Large intestine (tissue), 12 donors: ENCODE measurements at places on chromosomes 6 and 20.

GRCh38 chr6:56692523-56693245, 50.0 kb upstream of the DST start:
- no peak for DNase-seq

DNA sequence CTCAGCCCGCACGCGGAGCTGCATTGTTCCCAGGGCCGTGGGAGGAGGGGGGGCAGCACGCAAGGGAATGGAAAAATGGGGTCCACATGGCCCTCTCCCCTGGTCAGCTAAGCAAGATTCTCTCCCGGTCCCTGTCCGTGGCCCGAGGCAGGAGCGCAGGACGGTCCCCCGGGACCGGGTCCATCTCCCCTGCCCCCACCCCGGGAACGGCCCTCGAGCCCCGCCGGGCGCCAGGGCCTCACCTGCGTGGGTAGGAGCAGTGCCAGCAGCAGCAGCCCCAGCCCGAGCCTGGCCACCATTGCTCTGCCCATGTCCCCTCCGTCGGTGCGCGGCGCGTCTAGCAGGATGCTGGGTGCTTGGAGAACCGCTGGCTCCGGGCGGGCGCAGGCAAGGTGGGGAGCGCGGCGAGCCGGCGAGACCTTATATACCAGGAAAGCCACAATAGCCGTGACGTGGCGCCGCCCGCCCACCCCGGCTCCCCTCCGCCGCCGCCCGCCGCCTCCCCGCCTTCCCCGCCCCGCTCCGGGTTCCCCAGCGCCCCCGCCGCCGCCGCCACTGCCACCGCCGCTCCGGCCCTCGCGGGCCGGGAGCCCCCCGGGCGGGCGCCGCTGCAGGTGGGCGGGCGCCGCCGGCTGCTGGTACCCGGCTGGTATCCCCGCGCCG, at the start of gene CD24:
CD24 (minus strand) TSS at position 394 of the 663 bp plus-strand sequence; CDS start at position 311, 83 bp downstream.
- peak; percentile 66 for DNase-seq

- no peak for DNase-seq
Measured at GRCh38 chr6:16539086-16539931, 222.0 kb downstream of the ATXN1 start.

DNA sequence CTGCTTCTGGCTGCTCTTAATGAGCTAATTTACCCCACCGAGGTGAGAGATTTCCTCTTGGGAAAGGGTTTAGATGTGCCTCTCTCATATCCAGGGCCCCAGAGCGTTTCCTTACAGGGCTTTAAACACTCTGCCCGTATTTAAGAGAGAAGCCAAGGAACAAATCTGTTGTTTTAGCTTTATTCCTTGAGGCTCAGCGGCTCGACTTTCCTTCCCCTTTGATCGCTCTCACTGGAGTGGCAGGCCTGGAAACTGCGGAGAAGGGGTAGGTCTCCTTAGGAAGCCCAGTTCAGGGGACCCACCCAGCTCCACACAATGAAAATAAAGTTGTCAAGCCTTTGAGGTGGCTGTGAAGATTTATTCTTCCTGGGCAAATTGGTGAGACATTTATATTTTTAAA, 132.0 kb upstream of the JAG1 start:
- DNase-seq, result no peak

DNA sequence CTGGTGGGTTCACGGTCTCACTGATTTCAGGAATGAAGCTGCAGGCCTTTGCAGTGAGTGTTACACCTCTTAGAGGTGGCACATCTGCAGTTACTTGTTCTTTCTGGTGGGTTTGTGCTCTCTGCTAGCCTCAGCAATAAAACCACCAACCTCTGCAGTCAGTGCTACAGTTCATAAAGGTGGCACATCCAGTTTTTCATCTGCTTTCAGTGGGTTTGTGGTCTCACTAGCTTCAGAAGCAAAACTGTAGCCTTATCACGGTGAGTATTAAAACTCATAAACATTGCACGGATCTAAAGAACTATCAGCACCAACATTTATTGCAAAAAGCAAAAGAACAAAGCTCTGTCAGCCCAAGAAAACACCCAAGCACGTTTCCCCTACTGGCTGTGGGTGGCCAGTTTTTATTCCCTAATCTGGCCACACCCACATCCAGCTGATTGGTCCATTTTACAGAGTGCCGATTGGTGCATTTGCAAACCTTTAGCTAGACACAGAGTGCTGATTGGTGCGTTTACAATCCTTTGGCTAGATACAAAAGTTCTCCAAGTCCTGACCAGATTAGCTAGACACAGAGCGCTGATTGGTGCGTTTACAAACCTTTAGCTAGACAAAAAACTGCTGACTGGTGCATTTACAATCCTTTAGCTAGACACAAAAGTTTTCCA, 3.4 kb upstream of the TMEM14C start:
- DNase-seq, result no peak

- DNase-seq, result peak; percentile 50
Measured at GRCh38 chr20:41300886-41301285, 16.6 kb downstream of the ZHX3 start.

DNA sequence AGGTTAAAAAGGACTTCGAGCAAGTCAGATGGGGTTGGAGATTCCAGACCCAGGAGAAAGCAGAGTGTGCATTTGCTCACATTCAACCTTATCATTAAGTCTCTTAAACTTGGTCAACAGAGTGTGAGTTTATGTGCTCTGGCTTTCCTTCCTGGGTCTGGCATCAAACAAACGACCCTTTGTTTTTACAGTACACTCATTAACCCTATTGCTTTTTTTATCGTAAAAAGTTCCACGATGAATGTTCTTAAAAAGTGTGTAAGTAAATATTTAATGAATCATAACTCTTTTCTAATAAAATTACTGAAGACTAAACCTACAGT, 2.5 kb downstream of the FYN start:
- DNase-seq, result no peak

- DNase-seq, result no peak
Measured at GRCh38 chr20:59994697-59995122, 36.5 kb downstream of the CDH26 start.

DNA sequence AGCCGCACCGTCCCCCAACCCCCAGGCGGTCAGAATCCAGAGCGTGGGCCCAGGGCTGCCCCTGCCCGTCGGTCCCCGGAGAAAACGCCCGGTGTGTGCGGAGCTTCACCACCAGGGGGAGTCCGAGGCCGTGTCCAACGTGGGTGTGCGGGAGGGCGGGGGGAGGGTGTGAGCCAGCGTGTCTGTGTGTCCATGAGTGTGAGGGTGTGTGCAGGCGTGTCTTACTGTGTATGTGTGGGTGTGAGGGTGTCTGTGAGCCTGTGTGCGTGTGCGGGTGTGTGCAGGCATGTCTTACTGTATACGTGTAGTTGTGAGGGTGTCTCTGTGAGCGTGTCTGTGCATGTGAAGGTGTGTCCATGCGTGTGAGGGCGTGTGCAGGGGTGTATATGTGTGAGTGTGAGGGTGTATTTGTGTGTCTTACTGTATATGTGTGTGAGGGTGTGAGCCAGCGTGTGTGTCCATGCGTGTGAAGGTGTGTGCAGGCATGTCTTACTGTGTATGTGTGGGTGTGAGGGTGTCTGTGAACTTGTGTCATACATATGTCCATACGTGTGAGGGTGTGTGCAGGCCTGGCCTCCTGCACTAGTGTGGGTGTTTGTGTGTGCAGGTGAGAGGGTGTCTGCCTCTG, 24.6 kb upstream of the GATA5 start:
- no peak for DNase-seq

GRCh38 chr20:22908437-22908836, 126.7 kb upstream of the SSTR4 start:
- no peak for DNase-seq

DNA sequence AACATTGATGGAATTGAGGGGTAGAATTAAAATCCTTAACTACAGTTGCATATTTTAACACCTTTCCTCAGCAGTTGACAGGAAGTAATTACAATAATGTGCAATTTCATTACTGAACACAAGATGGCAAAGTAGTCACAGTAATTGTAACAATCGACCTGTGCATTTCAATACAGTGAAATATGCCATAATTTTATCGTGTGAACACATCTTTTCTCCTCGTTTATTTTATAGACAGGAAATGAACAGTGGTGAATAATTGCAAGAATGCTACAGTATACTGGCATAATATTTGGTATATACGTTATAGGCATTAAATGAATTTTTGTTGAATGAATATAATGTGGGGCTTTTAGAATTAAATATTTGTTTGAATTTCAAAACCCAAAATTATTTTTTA, 25.0 kb downstream of the CYB5R4 start:
- peak; percentile 12 for DNase-seq

DNA sequence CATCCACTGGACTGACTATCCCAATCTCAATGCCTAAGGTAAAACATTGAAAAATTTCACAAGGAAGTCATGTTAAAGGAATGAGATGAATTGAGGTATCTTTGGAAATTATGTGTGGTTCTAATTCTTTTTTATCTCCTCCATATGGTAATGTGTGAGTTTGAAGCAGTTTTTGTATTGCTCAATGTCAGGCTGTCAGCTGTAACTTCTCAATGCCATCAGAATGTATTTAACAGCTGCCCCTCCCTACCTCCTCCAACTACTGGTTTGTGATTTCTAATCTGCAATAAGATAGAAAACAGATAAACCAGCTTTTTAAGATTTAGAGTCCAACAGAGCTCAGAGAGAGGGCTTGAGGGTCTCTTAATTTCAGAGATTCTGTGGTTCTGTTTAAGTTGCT, 1005.8 kb upstream of the ADGRB3 start:
- DNase-seq, result no peak

GRCh38 chr6:14066782-14067406, 50.7 kb upstream of the CD83 start:
- peak; percentile 61 for DNase-seq

DNA sequence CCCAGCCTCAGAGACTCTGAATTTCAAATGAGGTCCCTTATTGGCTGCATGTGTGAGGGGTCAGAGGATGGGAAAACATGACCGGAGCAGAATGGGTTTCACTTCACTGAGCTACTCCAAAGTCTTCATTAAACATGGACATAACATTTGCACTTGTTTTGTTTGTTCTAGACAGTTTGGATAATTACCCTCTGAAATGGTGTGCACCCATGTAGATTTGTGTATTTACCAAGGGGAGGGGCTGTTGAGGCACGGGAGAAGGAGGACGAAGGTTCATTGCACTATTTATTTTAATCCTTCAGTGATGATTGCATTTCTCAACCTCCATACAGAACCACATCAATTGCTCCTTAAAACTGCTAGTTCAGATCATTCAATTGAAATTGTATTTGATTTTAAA, 364.2 kb downstream of the TFAP2B start:
- DNase-seq, result no peak

- DNase-seq, result no peak
Measured at GRCh38 chr20:44993343-44993742, 27.0 kb downstream of the STK4 start.

- peak; percentile 56 for DNase-seq
Measured at GRCh38 chr6:43972913-43973300, 154.3 kb downstream of the MRPL14 start.

DNA sequence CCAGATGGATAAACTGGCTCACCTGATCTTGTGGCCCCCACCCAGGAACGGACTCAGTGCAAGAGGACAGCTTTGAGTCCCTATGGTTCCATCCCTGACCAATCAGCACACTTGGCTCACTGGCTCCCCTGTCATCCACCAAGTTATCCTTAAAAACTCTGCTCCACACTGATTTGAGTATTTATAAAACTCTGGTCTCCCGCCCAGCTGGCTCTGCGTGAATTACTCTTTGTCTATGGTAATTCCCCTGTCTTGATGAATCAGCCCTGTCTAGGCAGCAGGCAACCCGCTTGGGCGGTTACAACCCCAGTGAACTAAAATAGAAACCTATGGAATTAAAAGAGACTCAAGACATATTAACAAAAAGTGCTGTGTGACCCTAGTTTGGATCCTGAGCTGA, 38.1 kb upstream of the CD83 start:
- no peak for DNase-seq

- DNase-seq, result no peak
Measured at GRCh38 chr6:125597411-125598253, 151.8 kb upstream of the HEY2 start.

DNA sequence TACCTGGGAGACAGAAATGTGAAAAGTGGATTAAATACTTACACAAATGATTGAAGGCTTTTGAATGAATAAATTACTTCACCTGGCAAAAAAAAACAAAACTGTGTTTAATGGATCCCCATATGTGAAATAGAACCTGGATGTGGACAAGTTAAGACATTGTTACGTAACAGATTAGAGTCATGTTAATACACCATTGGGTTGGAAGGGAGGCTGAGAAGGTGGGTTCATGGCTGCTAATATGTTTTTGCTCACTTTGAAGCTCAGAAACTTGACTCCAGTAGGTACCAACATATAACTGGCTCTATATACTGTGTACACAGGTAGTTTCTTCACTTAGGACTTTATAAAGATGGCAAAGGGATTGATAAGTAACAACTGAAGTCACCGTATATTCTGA, 21.4 kb upstream of the TENT5A start:
- DNase-seq, result no peak

- peak; percentile 33 for DNase-seq
Measured at GRCh38 chr6:28940294-28940857, 16.6 kb upstream of the TRIM27 start.

- no peak for DNase-seq
Measured at GRCh38 chr20:42027746-42028268, 409.6 kb upstream of the CHD6 start.

DNA sequence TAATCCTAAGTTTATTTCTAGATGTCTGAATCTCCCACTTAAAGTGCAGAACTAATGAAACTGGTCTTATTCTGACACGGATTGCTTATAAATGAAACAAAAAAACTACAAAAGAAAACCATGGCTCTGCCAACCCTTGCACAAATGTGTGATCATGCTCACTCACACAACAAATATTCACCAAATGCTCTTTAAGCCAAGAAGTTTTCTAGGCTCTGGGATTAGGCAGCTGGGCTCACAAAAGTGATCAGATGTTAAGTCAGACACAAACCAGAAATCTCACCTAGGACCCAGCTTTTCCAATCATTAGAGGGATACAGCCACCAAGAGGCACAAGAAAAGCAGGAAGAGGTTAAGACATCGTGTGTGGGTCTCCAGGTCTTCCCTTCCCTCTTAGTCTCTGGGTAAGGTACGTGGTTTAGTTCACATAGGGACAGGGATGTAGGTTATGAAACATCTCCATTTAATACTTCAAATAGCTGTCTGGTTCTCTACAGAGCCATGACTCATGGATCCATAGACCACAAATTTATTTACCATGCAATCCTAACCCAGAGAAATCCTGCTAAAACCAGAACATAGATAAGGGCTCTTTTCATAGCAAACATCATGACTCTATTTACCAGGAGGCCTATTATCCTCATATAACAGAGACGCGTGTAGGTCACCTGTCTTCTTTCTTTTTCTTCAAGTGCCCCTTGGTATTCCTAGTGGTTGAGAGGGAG, 165.2 kb downstream of the WDR27 start:
- no peak for DNase-seq

DNA sequence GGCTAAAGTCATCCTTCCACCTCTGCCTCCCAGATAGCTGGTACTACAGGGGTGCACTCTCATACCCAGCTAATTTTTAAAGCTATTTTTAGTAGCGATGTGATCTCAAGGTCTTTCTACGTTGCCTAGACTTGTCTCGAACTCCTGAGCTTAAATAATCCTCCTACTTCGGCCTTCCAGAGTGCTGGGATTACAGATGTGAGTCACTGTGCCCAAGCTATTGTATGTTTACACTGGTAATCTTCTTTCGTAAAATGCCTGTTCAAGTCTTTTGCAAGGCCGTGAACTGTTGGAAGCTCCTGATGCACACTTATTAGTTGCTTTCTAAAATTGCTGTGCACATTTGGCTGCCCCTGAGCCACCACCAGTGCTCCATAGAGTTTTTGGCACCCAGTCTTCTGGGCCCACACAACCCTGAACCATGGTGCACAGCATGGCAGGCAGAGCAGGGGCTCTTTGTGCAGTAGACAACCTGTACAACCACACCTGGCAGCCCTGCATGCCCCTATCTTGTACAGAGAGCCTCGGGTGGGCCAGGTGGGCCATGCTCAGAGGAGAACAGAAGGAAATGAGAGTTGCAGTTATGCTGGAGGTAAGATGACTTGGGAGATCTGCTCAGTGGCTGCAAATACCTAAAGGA, 33.3 kb downstream of the PDRG1 start:
- no peak for DNase-seq
